ENCODE measurements at places on chromosomes 3 and 15.

DNA sequence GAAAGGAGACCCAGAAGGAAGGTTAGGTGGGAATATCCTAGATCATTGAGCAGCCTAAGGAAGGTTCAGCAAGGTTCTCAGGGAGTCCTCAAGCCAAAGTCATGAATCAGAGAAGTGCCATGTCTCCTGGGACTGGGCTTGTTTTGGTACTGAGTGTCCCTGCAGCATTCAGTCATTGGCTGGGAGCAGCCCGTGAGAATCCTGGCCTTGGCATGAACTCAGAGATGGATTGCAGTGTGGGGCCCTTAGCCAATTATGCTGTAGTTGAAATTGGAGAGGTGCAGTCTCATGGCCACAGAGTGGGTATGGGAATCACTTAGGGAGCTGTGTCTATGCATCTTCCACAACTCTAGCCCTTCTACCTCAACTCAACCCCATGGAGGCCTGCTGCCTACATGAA, 17.0 kb upstream of the PPM1L start:
- DNase-seq: no peak

- no peak for DNase-seq
Observed at GRCh38 chr3:64728428-64728827, 40.6 kb upstream of the ADAMTS9 start.

- DNase-seq: no peak
Observed at GRCh38 chr3:158267015-158267414, 157.1 kb downstream of the RSRC1 start.

- DNase-seq: no peak
Observed at GRCh38 chr3:16109929-16110328, 64.6 kb upstream of the GALNT15 start.

Data from effector CD8-positive, alpha-beta T cell (primary cell).